Right lobe of liver (tissue), 6 donors: ENCODE measurements at places on chromosomes 7 and 10. TPM values are rescaled to one million over a fixed set of nuclear protein-coding genes. Genes with fewer than 3 reads are reported as not detected.

COL1A2 gene
- total RNA-seq: 5.6 TPM

GARIN1A gene
- total RNA-seq: 0.37 TPM

SP8 gene
- not detected for total RNA-seq

MRPS17 gene
- 8.7 TPM for total RNA-seq

AGBL3 gene
- 2.6 TPM for total RNA-seq

DNAJC12 gene
- 11.8 TPM for total RNA-seq

ITIH5 gene
- 0.50 TPM for total RNA-seq

ZNF487 gene
- 1.8 TPM for total RNA-seq

DNA sequence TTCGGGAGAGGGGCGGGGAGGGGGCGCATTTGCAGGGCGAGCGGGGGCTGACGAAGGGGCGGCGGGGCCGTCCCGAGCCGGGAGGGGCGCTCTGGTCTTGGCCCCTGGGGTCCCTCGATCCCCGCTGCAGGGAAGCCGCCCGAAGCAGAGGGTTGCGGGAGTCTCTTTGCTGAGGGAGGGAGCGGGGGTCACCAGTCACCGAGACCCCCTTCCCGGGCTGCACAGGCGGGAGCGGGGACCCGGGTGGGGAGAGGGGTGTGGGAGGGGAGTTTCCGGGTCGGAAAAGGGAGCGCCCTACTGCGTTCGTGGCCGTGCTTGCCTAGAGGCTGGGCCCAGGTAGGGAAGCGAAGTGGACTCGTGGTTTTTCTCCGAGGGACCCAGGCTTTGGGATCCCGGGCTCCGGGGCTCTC lies 422 bp downstream of the AP1S1 start:
- H3K27me3 ChIP-seq: no peaks in the 10 kb centered on the region
- H3K4me1 ChIP-seq: no peaks in the 10 kb centered on the region
- no peaks in the 10 kb centered on the region for H3K36me3 ChIP-seq
- no peak for DNase-seq

DNA sequence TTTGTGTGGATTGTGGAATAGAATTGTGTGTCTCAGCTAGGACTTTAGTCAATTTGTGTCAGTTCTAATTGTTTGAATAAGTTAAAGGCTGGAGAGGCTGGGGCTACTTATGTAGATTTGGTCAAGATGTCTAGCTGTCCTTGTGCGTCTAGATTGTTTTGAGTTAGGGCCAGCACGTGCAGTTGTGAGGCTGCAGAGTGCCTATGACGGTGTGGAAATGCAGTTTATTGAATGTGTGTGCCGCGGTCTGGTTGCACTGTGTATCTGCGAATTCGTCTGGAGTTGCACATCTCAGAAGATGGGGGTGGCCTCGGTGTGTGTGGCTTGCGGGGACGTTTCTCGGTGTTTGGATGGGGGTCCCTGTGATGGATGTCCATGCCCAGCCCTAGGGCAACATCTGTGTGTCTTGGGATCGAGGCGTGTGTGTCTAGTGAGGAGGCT lies 10.2 kb downstream of the EMX2 start:
- peaks cover 45% of the 10 kb centered on the region for H3K27me3 ChIP-seq
- no peak for DNase-seq
- H3K4me3 ChIP-seq: no peak overlapping the region
- no peaks in the 10 kb centered on the region for H3K4me1 ChIP-seq
- H3K36me3 ChIP-seq: no peaks in the 10 kb centered on the region

GRCh38 chr7:104908636-104909035 lies 105.4 kb upstream of the KMT2E start:
- H3K36me3 ChIP-seq: no peaks in the 10 kb centered on the region
- no peak for DNase-seq
- H3K27me3 ChIP-seq: no peaks in the 10 kb centered on the region

DNA sequence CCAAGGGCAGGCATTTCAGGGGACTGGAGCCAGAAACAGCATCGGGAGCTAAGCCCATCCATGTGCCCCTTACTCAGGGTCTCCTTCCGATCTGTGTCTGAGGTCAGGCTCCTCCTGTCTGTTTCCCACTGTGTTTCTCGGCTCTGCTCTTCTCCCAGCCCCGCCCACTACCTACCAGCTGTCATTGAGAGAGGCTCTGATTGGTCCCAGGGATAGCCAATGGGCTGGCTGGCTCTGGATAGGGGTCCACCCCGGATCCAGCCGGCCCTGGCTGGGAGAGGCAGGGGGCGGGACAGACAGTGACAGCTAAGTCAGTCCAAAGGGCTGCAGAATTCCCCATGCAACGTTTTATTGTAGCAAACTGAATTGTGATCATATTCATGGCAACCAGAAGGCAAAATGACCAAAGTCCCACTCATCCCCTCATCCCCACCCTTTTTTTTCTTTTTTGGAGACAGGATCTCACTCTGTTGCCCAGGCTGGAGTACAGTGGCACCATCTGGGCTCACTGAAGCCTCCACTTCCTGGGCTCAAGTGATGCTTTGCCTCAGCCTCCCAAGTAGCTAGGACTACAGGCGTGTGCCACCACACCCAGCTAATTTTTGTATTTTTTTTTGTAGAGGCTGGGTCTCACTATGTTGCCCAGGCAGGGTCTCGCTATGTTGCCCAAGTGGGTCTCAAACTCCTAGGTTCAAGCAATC lies 76.3 kb downstream of the CLIP2 start:
- no peaks in the 10 kb centered on the region for H3K36me3 ChIP-seq
- no peak overlapping the region for H3K27ac ChIP-seq
- no peak for DNase-seq
- H3K27me3 ChIP-seq: no peaks in the 10 kb centered on the region

GRCh38 chr10:103540722-103541121 lies 47.2 kb downstream of the NEURL1 start:
- no peak overlapping the region for H3K27ac ChIP-seq
- DNase-seq: no peak
- H3K4me3 ChIP-seq: no peak overlapping the region
- H3K36me3 ChIP-seq: no peaks in the 10 kb centered on the region
- H3K4me1 ChIP-seq: no peaks in the 10 kb centered on the region

- no peak overlapping the region for H3K4me3 ChIP-seq
- DNase-seq: no peak
- no peaks in the 10 kb centered on the region for H3K4me1 ChIP-seq
- H3K36me3 ChIP-seq: no peaks in the 10 kb centered on the region
Measured at GRCh38 chr10:29473406-29474100, 161.2 kb downstream of the SVIL start.

DNA sequence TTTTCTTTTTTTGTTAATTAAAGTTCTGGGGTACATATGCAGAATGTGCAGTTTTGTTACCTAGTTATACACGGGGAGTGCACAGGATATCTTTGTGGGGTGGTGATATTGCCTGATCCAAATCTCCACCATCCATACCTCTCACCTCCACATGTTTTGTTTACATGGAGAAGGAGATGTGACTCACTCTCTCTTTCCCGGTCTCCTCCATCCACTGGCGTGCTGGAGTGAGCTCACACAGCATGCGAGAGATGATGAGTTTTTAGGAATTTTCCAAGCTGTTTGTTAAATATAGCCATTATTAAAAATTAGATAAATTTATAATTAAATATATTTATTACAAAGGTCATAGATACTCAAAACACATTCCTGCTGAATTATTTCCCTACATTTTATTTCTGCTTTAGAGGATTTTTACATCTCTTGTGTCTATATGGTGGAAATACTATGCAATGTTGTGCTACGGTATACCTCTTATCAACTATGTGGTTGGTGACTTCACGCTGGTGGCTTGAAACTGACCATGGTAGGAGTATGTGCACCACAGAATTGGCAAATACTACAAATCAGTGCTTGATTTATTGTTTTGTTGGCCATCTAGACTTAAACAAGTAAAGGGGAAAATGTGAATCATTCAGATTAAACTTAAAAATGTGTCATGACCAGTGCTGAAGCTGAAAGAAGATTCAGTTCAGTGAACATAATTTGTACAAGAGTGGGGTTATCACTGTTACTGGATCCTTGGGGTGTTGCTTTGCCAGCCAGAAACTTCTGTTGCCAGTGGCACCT lies 107.9 kb upstream of the FAM180A start:
- no peak overlapping the region for H3K27ac ChIP-seq
- H3K27me3 ChIP-seq: no peaks in the 10 kb centered on the region
- no peaks in the 10 kb centered on the region for H3K36me3 ChIP-seq
- H3K4me1 ChIP-seq: no peaks in the 10 kb centered on the region
- H3K4me3 ChIP-seq: no peak overlapping the region

GRCh38 chr10:111968647-111969046 lies 214.9 kb downstream of the GPAM start:
- no peaks in the 10 kb centered on the region for H3K27me3 ChIP-seq
- H3K36me3 ChIP-seq: no peaks in the 10 kb centered on the region
- DNase-seq: no peak
- H3K4me1 ChIP-seq: no peaks in the 10 kb centered on the region

DNA sequence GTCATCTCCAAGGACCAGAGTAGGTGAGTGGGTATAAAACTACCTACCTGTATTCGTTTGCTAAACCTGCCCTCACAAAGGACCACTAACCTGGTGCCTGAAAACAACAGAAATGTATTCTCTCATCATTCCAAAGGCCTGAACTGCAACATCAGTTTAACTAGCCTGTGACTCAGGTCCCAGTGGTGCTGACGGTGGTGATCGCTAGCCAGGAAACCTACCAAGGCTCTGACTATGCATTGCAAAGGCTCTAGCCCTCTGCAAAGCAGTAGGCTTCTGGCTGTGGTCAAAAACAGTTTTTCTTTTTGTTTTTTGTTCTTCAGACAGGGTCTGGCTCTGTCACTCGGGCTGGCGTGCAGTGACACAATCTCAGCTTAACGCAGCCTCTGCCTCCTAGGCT lies 107.5 kb downstream of the NPTX2 start:
- H3K4me3 ChIP-seq: no peak overlapping the region
- H3K4me1 ChIP-seq: no peaks in the 10 kb centered on the region
- H3K27me3 ChIP-seq: no peaks in the 10 kb centered on the region
- no peak for DNase-seq
- H3K27ac ChIP-seq: no peak overlapping the region

DNA sequence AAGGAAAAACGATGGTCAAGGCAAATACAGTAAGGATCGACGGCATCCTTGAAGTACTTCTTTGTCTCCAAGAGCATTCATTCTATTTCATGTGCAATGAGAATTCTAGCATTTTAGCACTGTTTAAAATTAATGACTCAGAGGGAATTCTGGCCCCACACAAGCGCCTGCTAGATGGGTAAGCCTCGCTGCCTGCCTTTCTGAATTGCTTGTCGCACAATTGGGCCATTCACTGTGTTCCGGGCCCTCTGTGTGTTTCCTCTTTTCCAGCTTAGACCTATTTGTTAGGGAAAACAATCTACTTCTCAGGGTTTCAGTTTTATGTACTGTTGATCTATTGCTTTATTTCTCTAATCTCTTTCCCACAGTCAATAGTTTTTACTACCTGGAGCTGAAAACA lies 204.7 kb upstream of the ZNF32 start:
- DNase-seq: no peak
- no peaks in the 10 kb centered on the region for H3K4me1 ChIP-seq
- no peaks in the 10 kb centered on the region for H3K36me3 ChIP-seq
- H3K27ac ChIP-seq: no peak overlapping the region
- no peaks in the 10 kb centered on the region for H3K27me3 ChIP-seq
- H3K4me3 ChIP-seq: no peak overlapping the region

GRCh38 chr10:128693493-128694131 lies 567.4 kb upstream of the MKI67 start:
- DNase-seq: no peak
- H3K36me3 ChIP-seq: no peaks in the 10 kb centered on the region
- H3K27me3 ChIP-seq: no peaks in the 10 kb centered on the region
- no peak overlapping the region for H3K4me3 ChIP-seq
- H3K4me1 ChIP-seq: no peaks in the 10 kb centered on the region
- H3K27ac ChIP-seq: no peak overlapping the region

DNA sequence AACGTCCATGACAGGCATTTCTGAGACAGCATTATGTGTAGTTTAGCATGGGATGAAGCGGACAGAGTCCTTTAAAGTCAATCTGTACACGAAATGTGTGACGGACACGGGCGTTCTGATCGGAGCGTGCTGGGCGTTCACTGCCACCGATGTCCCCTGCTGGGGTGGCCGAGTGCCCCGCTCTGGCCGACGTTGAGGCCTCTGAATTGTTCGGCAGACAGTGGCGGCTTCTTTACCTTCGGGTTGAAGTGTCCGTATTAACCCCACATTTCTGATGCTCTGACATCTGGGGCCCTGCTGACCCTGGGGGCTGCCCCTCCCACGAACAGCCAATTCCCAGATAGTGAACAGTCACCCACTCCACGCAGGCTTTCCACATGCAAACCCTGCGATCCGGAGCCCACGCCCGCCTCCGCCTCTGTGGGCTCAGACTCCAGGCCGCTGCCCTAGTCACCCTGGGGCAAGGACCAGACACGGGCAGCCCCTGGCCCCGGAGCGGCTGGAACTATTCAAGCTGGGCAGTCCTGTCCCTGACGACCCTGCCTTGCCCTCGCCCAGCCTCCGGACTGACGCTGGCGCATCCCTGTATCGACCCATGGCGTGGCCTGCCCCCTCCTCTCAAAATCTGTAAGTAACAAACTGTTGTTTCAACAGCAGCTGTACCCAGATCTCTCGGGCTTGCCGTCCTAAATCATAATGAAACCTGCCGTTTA lies 445.7 kb downstream of the PTPRN2 start:
- no peaks in the 10 kb centered on the region for H3K36me3 ChIP-seq
- H3K4me1 ChIP-seq: no peaks in the 10 kb centered on the region
- no peak for DNase-seq

DNA sequence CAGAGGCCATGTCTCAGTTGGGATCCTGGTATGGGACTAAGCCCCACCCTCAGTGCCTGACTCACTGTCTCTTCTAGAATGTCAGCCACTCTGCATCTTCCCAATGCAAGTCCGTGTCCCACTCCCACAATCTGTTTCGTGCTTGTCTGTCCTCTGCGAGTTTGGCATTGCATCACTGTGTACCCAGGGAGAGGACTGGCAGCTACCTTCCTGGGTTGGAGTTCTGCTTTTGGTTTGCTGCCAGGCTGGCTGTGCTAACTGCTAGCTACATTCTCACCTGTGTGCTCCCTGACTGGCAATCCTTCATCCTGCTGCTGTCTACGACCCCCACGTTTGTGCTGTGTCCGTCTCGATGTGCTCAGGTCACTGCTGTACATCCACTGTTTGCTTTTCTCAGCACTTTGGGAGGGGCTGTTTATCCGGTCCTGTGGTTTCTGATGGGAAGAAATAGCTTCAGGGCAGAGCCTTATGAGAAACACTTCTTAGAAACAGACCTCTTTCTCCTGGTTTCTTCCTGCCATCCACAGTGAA lies 56.0 kb upstream of the GLI3 start:
- H3K36me3 ChIP-seq: no peaks in the 10 kb centered on the region
- peak; percentile 77 for DNase-seq
- no peaks in the 10 kb centered on the region for H3K27me3 ChIP-seq
- H3K4me1 ChIP-seq: no peaks in the 10 kb centered on the region
- no peak overlapping the region for H3K4me3 ChIP-seq
- no peak overlapping the region for H3K27ac ChIP-seq

GRCh38 chr10:89360157-89360556 lies 17.7 kb upstream of the IFIT1B start:
- no peak overlapping the region for H3K4me3 ChIP-seq
- no peaks in the 10 kb centered on the region for H3K4me1 ChIP-seq
- H3K36me3 ChIP-seq: no peaks in the 10 kb centered on the region
- no peaks in the 10 kb centered on the region for H3K27me3 ChIP-seq
- no peak for DNase-seq
